Myometrial cell (primary cell): ENCODE measurements at places on chromosomes 5 and 9. TPM values are rescaled to one million over a fixed set of nuclear protein-coding genes. Genes with fewer than 3 reads are reported as not detected.

The MSX2 gene
- 0.53 TPM in 1 of 2 replicates, not detected in the other for total RNA-seq

The DOCK2 gene
- total RNA-seq: 5.7 and 15.6 TPM in 2 replicates

The IL3 gene
- not detected in 2 replicates for total RNA-seq

The CA9 gene
- 1.1 TPM in 1 of 2 replicates, not detected in the other for total RNA-seq

The ZCCHC10 gene
- total RNA-seq: 7.6 and 61.4 TPM in 2 replicates
